Motor neuron (in vitro differentiated cells): ENCODE measurements at places on chromosomes 16 and 17. TPM values are rescaled to one million over a fixed set of nuclear protein-coding genes. Genes with fewer than 3 reads are reported as not detected.

The SLC25A39 gene
- 116 and 148 TPM in 2 replicates for total RNA-seq

The C16orf74 gene
- total RNA-seq, result 2.6 and 3.9 TPM in 2 replicates

The TBX6 gene
- 0.31 and 0.38 TPM in 2 replicates for total RNA-seq

The CCR7 gene
- 1.4 and 1.6 TPM in 2 replicates for total RNA-seq

The NPIPB2 gene
- total RNA-seq, result 3.3 TPM in 1 of 2 replicates, not detected in the other

The KRTAP3-1 gene
- total RNA-seq, result not detected in 2 replicates

The USP43 gene
- 0.92 and 1.2 TPM in 2 replicates for total RNA-seq

The FOXF1 gene
- 0.11 and 0.13 TPM in 2 replicates for total RNA-seq

The XAF1 gene
- 2.0 and 3.1 TPM in 2 replicates for total RNA-seq

The RHBDF1 gene
- total RNA-seq, result 2.5 and 5.4 TPM in 2 replicates

The KRTAP2-3 gene
- not detected in 2 replicates for total RNA-seq

The SULT1A4 gene
- total RNA-seq, result 0.67 and 0.68 TPM in 2 replicates

The TERB1 gene
- total RNA-seq, result not detected in 2 replicates

The DPEP2NB gene
- total RNA-seq, result 0.32 TPM in 1 of 2 replicates, not detected in the other

The CFAP97D1 gene
- total RNA-seq, result 0.24 and 0.43 TPM in 2 replicates

The NTN1 gene
- 9.0 and 10.1 TPM in 2 replicates for total RNA-seq

The TP53TG3F gene
- 0.20 TPM in 1 of 2 replicates, not detected in the other for total RNA-seq

The AIPL1 gene
- total RNA-seq, result 0.70 TPM in 1 of 2 replicates, not detected in the other

The VKORC1 gene
- total RNA-seq, result 58.9 and 70.2 TPM in 2 replicates

The AATK gene
- total RNA-seq, result 1.6 and 2.7 TPM in 2 replicates

The TEX19 gene
- total RNA-seq, result 0.63 and 0.64 TPM in 2 replicates

The KRT25 gene
- total RNA-seq, result 0.14 TPM in 1 of 2 replicates, not detected in the other

The C16orf92 gene
- not detected in 2 replicates for total RNA-seq

The P2RX1 gene
- total RNA-seq, result 0.19 and 0.28 TPM in 2 replicates

The PRPSAP1 gene
- total RNA-seq, result 55.2 and 76.7 TPM in 2 replicates

The IRX3 gene
- total RNA-seq, result 25.9 and 28.5 TPM in 2 replicates

The ZNF267 gene
- total RNA-seq, result 7.4 and 7.6 TPM in 2 replicates

The KRTAP4-4 gene
- 0.18 TPM in 1 of 2 replicates, not detected in the other for total RNA-seq

The CSH1 gene
- total RNA-seq, result not detected in 2 replicates

The KRTAP9-4 gene
- total RNA-seq, result not detected in 2 replicates

The ASPHD1 gene
- total RNA-seq, result 9.3 and 10.8 TPM in 2 replicates

The OR1A1 gene
- total RNA-seq, result 0.73 TPM in 1 of 2 replicates, not detected in the other

The IRX5 gene
- total RNA-seq, result 0.63 and 2.5 TPM in 2 replicates

The CLEC19A gene
- total RNA-seq, result 0.16 TPM in 1 of 2 replicates, not detected in the other

The TSR3 gene
- total RNA-seq, result 26.5 and 27.4 TPM in 2 replicates

The CYTH1 gene
- total RNA-seq, result 43.3 and 46.4 TPM in 2 replicates

The KRT31 gene
- total RNA-seq, result not detected in 2 replicates

The KRT24 gene
- 0.62 TPM in 1 of 2 replicates, not detected in the other for total RNA-seq

The G6PC1 gene
- total RNA-seq, result 0.24 and 0.47 TPM in 2 replicates

The GOT2 gene
- 88.3 and 94.1 TPM in 2 replicates for total RNA-seq

The TMC7 gene
- total RNA-seq, result 2.0 and 2.3 TPM in 2 replicates

The PYY gene
- total RNA-seq, result 0.46 TPM in 1 of 2 replicates, not detected in the other

The ZC3H7A gene
- total RNA-seq, result 23.0 and 25.4 TPM in 2 replicates

The LRRC75A gene
- 4.8 and 5.2 TPM in 2 replicates for total RNA-seq

The COPZ2 gene
- total RNA-seq, result 156 and 163 TPM in 2 replicates

The SLC5A11 gene
- not detected in 2 replicates for total RNA-seq

The FBXW10 gene
- 0.19 and 0.35 TPM in 2 replicates for total RNA-seq

The CENPT gene
- total RNA-seq, result 26.9 and 30.3 TPM in 2 replicates

The TMED6 gene
- 0.57 and 0.83 TPM in 2 replicates for total RNA-seq

The ADGRG1 gene
- 76.1 and 82.8 TPM in 2 replicates for total RNA-seq

The TPSAB1 gene
- 0.81 and 0.97 TPM in 2 replicates for total RNA-seq

The RAC3 gene
- 1.8 and 2.2 TPM in 2 replicates for total RNA-seq

The TMEM88 gene
- 2.5 and 4.5 TPM in 2 replicates for total RNA-seq

The GDPD1 gene
- total RNA-seq, result 20.3 and 20.5 TPM in 2 replicates

The ARL5C gene
- 0.08 TPM in 1 of 2 replicates, not detected in the other for total RNA-seq
